Astrocyte (in vitro differentiated cells and primary cell): ENCODE measurements at places on chromosomes 11 and 22.
A peak's percentile ranks its signal among the peaks of the same experiment; 100 is the strongest.

DNA sequence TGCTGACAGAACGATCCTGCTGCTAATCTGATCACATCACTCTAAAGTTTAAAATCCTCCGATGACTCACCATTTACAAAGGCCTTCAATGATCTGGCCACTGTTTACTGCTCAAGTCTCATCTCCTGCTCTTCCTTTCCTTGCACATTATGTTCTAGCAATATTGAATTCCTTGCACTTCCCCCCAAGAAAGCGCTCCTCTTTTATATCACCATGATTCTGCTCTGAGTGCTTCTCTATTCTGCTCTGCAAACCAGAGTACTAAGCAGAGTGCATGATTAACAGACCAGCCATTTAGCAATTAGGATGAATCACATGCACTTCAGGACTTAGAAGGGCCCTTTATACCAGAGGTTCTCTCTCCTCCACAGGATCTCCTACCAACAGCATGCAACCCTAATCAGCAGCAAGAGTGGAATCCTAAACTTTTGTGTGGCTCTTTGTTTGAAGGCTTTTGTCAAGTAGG is 1122.8 kb upstream of the CCDC90B start:
- DNase-seq: peak; percentile 66

- no peak for DNase-seq
Observed at GRCh38 chr22:25930083-25930482, 188.1 kb downstream of the MYO18B start.

- no peak for DNase-seq
Observed at GRCh38 chr11:30565027-30565426, 21.1 kb downstream of the MPPED2 start.

DNA sequence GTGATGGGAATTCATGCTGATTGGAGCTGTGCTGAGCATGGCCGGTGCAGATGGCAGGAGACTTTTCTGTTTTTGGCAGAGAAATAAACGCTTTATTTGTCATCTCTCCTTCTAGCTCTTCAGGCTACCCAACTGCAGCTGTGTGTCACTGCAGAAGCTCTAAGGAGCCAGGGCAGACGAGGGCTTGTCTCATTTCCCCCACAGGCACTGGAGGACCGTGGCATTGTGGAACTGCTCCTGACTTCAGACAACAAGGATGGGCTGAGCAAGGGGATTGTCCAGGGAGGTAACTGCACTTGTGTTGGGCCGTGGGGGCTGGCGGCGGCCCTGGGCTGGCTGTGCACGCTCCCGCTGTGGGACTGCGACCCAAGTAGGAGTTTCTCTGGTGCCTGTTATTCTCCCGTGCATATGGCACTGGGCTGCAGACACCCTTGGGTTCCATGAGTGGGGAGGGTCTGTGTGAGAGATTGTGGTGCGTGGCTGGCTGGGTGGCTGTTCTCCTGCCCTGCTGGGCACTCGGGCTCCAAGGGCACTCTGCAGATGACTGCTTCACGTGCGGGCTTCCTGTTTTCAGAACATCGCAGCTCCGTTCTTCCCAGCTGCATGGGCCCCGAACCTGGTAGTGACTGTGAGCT is 27.2 kb downstream of the GLB1L2 start:
- DNase-seq: no peak

DNA sequence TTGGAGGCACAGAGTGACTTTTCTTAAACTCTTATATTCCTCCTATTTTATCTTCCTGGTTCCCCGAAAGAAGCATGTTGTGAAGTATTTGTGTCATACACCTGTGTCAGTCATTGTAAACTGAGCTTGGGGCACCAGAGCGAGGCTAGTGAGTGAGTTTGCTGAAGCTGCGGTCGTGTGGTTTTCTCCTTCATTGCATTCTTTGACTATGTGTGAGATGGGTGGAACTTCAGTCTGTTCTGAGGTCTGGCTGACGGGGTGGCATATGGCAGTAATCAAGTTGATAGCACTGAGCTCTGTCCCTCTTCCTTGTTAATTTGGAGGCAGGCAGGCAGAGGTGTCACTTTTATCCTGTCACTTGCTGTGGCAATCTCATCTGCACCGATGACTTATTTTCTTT is 4.2 kb downstream of the VPS26B start:
- peak; percentile 45 for DNase-seq

DNA sequence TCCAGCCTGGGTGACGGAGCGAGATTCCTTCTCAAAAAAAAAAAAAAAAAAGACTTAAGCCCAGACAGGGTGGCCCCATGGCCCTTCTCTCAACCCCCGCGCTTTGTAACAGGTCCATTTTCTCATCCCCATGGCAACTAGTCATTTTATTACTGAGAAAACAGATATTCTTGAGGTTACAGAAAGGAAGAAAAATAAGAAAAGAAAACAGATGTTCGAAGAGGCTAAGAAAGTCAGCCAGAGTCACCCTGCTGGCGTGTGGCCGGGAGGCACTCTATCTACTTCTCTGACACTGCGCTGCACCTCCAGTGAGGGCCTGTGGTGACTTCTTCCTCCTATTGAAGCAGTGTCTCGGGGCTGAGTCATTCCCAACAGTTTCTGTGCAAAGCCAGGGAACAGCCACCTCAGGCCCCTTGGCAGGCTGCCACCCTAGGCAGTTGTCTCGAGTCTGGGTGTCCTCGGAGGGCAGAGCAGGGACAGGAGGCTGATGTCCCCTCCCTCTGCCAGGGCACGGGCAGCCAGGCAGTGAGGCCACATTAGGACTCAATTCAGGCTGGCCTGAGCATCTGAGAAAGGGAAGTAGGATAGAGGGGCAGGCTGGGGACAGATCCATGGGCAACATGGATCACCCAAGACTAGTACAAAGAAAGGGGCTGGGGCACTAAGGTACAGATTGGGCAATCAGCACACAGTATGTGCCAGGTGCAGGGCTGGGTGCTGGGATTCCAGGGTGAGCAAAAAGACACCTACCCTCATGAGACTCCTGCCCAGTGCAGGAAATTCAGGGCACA is 16.4 kb upstream of the SYVN1 start:
- DNase-seq: peak; percentile 82

DNA sequence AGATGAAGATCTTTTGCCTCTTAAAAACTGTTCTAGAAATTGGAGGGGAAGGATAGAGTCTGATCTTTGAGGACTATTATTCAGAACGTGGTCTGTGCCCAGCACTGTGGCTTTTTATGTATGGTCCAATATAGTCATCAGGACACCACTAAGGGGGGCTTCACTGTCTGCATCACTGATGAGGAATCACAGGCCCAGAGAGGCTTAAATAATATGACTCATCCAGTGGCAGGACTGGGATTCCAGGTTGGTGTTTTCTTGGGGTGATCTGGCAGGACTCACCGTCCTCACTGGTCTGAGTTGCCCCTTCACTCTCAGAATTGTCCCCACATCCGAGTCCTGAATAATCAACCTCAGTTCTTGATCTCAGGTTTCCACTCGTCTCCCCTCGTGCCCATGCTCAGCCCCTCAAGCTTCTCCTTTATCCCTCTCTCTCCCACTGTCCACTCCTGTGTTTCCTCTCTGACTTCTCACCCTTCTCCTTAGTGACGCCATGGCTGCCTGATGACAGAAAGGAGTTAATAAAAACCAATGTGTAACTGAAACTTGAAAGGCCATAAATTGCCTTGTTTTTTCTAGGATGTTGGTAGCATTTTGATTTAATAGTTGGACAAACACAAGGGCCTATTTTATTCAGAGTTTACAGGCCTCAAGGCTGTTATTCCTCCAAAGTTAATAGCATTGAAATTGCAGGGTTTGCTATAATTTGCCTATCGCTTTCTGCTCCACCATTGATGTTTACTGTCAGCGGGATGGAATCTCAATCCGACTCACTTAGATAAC is 95.7 kb upstream of the NNMT start:
- DNase-seq: no peak

DNA sequence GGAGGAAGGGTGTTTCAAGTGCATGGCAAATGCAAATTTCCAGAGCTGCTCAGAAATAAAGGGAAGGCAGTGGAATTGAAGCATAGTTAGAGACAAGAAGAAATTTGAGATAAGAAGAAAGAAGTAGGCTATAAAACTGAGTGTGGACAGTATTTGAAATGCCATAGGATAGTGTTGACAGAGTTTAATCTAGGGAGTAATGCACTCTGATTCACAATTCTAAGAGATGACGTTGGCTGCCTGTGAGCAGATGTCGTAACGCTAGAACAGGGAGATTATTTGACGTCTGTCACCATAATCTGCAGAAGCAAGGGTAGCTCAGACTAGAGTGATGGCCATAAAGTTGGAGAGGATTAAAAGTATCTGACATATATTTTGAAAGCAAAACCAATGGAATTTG is 389.9 kb upstream of the KIRREL3 start:
- DNase-seq: no peak
